ENCODE measurements at places on chromosomes 2 and 18.

DNA sequence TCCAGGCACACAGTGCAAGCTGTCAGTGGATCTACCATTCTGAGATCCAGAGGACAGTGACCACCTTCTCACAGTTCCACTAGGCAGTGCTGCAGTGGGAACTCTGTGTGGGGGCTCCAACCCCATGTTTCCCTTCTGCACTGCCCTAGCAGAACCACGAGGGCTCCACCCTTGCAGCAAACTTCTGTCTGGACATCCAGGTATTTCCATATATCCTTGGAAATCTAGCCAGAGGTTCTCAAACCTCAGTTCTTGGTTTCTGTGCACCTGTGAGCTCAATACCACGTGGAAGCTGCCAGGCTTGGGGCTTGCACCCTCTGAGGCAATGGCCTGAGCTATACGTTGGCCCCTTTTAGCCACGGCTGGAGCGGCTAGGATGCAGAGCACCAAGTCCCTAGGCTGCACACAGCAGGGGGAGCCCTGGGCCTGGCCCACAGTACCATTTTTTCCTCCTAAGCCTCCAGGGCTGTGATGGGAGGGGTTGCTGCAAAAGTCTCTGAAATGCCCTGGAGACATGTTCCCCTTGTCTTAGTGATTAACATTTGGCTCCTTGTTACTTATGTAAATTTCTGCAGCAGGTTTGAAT is 77.5 kb downstream of the MAP4K3 start:
- DNase-seq = no peak

DNA sequence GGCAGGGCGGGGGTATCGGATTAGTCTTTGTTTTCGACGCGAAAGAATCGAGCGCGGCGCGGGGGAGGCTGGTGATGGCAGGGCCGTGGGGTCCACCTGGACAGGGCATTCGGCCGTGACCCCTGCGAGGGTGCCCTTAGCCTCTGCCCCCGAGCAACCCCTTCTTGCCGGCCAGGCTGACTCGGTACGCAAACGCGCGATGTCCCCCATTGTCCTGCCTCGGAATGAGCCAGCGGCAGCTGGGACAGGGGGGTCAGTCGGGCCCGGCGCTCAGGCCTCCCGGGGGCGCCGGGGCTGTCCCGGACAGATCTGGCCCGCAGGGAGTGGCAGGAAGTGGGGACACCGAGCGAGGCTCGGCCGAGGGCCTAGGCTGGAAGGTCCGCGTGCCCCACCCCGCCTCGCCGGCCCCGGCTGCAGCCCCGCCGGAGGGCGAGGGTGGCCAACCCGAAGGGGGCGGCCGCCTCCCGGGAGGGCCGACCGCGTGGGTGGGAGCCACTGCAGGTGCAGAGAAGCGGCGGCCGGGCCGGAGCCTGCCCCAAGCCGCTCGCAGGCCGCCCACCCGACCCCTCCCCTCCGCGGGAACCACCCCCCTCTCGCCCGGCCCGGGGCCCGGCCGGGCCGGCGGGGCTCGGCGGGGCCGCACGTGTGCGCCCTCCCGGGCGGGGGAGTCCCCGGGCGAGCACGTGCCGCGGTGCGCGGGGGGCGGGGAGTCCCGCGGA is at the start of gene TET3:
Gene TET3 (plus strand): TSS at position 708 of the 719 bp plus-strand sequence. CDS start 1,494 bp downstream, outside the sequence.
- no peak for DNase-seq

DNA sequence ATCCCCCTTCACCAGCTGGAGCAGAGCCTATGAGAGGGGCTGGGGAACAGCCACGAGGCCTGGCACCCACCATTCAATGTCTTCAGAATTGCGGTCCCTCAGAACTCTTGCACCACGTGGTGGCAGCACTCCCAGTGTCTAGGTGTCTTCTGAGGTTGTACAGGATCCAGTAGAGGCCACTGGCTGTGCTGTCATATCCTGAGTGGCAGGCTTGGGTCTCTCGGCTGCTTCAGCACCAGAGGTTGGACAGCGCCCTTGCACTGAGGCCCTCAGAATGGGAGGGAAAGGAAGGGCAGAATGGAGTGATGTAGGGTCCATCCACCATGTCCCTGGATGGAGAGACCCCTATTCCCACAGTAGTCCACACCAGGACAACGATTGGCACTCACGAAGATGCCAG is 112.0 kb upstream of the TEKT4 start:
- peak; percentile 34 for DNase-seq

- no peak for DNase-seq
Measured at GRCh38 chr2:173229086-173229485, 125.6 kb upstream of the CDCA7 start.

DNA sequence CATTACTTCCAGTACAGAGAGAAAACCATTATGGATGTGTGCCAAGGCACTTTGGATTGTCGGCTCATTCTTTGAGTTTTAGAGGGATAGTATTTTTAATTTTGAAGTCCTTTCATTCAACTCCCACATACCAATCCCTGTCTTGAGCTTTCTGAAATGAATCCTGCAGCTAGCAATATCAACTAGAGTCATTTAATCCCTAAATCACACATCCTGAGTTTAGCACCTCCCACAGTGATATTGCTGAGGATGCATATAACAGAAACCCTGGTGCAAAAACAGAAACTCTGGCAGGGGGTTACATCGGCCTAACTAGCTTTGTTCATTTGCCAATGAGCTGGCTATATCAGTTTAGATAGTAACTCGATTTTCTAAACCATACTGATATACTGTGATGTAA is 427.3 kb downstream of the LRP1B start:
- DNase-seq = no peak

DNA sequence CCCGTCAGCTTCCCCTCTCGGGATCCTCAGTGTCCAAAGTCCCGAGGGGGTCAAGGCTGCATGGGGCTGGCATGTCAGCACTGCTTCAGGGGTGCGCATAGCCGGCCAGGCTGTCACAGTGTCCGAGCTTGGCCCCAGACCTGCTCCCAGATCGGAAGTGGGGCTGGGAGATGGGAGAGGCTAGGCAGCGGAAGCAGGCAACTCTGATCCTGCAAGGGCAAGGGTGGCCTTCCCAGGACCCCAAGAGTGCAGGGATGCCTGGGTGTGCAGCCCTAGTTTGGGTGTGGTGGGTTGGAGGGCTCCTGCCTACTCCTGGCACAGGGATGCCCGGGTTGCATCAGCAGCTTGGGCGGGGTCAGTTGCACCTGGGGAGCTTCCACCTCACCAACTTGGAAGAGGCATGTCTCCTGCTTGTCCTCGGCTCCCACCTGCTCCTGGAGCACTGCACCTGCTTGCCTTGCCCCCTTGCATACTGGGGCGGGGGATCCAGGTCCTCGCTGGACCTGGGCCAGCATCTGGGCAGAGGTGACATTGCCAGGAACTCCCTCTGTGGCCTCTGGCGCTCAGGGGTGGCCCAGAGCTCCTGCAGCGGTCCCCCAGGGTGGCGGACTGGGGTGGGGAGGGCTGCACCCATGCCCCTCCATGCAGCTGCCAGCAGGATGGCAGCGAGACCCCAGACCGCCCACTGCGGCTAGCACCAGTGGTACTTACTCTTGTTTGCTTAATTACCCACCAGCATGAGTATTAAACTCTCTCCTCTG is 41.3 kb downstream of the CBLN2 start:
- DNase-seq = no peak

DNA sequence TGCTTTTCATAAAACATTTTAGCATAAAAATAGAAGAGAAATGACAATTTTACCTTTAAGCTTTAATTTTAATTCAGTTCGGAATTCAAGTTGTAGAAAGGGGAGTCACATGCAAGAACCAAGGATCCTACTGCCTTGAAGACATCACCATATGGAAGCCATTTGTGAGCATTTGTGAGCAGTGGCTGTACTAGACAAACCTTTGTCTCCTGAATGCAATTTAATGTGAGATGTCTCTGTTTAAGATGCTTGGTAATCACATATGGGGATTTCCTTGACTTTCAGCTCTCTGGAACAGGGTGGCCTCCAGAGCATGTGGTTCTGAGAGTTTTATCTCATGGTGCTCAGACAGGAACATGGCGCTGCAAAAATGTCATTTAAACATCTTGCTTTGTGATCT is 421.8 kb downstream of the NYAP2 start:
- no peak for DNase-seq

DNA sequence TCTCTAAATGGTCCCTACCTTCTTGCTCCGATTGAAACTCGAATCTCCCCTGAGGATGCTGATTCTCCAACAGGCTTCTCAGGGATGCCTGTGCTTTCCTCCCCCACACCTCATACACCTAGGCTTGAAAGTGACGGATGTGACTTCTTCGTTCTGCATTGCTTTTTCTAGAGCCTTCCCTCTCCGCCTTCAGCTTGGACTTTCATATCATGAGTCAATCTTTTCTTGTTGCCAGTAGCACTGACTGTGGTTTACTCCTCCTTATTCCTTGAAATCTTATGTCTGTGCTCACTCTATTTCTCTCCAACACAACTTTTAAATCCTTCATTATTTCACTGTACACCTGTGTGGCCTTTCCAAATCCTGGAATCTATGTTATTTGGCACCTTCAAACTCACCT is 451.4 kb downstream of the TMX3 start:
- no peak for DNase-seq

GRCh38 chr2:199370150-199370780 is 87.5 kb downstream of the SATB2 start:
- DNase-seq = no peak

DNA sequence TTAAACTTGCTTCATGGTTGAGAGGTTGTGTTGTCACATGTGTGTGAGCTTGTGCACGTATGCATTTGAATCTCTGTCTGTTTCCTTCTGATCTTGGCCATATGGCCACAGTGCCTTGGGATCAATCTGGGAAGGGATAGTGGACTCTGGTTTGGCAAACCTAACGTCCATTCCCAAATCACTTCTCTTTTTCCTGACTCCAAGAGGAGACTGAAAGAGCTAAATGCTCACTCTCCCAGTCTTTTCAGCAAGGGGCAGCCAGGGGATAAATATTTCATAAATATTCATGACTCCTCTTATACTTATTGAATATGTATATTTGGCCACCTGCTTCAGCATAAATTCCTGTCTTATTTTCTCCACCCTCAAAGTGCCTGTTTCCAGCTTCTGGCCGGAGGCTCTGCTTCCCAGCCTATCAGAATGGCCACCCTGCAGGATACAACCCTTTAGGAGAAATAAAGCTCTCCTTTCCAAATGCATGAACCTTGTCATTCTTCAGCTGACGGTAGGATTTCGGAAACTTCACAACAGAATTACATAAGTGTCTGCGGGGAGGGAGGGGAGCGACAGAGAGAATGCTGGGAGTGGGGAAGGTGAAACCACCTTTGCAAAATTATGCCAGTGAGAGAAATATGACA is 112.2 kb upstream of the COPS8 start:
- DNase-seq = no peak

DNA sequence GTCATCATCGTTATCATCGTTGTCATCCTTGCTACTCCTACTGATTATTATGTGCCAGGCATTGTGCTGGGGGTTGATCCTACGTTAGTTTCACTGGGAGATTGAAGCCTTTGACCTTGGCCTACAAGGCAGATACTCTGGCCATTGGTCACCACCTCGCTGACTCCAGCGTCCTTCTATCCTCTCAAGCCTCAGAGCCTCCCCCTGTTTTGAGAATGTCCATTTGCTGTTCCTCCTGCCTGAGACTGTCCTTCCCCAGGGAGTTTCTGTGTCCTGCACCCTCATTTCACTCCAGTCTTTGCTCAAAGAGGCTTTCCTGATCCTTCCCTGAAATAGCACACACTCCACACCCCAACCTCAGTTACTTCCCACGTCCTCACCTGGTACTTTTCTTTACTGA is 57.8 kb downstream of the ACAA2 start:
- DNase-seq = no peak

GRCh38 chr2:69766014-69766413 is 24.1 kb downstream of the ANXA4 start:
- DNase-seq = no peak

- DNase-seq = peak; percentile 11
Measured at GRCh38 chr2:170713543-170714380, 1.4 kb upstream of the SP5 start.

GRCh38 chr18:532018-532417 is 31.5 kb upstream of the COLEC12 start:
- no peak for DNase-seq

DNA sequence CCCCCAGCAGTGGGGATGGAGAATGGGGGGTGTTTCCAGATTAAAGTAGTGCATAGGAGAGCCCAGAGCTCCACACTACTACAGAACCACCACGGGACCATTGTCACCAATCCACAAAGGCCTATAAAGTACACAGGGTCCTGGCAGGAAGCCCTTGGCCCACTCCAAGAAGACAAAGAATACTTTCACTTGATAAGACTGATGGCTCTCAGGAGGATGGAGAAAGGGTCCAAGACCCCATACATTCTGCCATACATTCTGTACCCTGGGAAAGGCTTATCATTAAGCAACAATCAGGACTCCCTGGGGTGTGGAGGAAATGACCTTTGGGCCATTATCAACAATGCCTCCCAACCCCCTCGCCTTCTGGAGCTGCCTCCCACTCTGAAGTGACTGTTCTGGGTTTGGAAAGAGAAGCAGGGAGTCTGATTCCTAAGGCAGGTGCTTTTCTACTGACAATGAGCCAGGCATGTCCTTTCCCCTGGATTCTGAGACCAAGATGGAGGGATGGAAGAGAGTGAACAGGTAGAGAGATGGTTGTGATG is 85.4 kb downstream of the XDH start:
- DNase-seq = no peak

GRCh38 chr2:14516844-14517243 is 115.7 kb upstream of the LRATD1 start:
- DNase-seq = no peak

GRCh38 chr2:158905784-158906183 is 62.7 kb upstream of the TANC1 start:
- no peak for DNase-seq

- DNase-seq = no peak
Measured at GRCh38 chr2:45070113-45070652, 60.9 kb upstream of the SIX2 start.

DNA sequence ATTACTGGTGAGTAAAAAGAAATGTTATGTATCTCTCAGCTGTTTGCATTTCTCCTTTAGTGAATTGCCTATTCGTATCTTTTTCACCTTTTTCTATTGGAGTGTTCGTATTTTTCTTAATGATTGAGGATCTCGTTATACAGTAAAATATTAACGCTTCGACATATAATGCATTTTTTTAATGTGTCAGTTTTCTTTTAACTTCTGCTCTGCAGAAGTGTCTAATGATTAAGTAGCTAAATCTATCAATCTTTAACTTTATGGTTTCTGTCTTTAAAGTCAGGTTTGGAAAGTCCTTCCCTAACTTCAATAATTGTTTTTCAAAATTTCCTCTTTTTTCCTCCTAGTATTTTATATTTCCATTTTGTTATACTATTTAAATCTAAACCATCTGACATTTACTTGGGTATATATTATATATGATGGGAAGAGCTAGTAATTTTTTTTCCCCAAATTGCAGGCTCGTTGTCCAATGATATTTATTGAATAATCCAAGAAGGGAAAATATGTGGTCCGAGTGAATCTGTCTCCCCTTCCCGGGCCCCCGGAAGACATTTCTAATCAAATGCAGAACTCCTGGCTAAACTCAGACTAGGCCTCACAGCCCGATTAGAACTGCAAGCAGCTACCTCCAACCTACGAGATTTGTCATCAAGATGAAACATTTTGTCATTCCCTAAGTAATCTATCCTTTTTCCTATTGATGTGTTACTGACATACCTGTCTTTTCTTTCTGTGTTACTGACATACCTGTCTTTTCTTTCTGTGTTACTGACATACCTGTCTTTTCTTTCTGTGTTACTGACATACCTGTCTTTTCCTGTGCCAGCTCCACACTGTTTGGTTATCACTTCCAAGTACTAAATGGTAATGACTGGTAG is 17.2 kb downstream of the PCBP1 start:
- peak; percentile 66 for DNase-seq
